ENCODE measurements at places on chromosomes 16 and 17. TPM values are rescaled to one million over a fixed set of nuclear protein-coding genes. Genes with fewer than 3 reads are reported as not detected.

DNA sequence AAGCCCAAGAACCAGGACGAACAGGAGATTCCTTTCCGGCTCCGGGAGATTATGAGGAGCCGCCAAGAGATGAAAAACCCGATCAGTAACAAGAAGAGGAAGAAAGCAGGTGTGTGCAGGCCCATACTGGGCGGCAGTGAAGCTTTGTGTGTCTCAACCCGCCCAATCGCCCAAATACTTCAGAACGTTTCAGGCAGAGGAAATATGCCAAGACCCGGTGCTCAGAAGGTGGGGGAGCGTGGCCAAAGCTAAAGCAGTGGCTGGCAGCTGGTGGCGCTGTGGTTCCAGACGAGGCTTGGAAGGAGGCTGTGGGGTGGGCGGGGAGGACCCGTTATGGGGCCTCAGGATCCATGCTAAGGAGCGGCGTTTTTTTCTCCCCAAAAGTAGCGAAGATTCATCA is 1.2 kb downstream of the CCDC137 start:
- no peak for DNase-seq

GRCh38 chr17:34319039-34319483 is at the start of gene CCL8:
CCL8 (plus strand) TSS chr17:34319435; CDS start chr17:34319502, 67 bp downstream.
- DNase-seq = no peak

GRCh38 chr16:4392382-4393239 is 21.0 kb downstream of the VASN start:
- no peak for DNase-seq

DNA sequence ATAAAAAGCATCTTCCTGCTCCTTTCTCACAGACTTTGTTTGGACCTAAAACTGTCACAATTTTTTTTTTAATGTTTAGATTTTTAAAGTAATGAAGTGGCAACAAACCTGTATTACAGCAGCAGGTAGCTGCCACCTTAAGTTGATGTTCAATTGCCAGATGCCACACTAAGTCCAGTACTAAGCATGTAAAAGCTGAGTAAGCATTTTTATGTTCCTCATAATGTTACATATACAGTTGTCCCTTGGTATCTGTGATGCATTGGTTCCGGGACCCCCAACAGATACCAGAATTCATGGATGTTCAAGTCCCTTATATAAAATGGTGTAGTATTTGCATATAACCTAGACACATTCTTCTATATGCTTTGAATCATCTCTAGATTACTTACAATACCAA is 45.1 kb downstream of the TNRC6A start:
- no peak for DNase-seq

DNA sequence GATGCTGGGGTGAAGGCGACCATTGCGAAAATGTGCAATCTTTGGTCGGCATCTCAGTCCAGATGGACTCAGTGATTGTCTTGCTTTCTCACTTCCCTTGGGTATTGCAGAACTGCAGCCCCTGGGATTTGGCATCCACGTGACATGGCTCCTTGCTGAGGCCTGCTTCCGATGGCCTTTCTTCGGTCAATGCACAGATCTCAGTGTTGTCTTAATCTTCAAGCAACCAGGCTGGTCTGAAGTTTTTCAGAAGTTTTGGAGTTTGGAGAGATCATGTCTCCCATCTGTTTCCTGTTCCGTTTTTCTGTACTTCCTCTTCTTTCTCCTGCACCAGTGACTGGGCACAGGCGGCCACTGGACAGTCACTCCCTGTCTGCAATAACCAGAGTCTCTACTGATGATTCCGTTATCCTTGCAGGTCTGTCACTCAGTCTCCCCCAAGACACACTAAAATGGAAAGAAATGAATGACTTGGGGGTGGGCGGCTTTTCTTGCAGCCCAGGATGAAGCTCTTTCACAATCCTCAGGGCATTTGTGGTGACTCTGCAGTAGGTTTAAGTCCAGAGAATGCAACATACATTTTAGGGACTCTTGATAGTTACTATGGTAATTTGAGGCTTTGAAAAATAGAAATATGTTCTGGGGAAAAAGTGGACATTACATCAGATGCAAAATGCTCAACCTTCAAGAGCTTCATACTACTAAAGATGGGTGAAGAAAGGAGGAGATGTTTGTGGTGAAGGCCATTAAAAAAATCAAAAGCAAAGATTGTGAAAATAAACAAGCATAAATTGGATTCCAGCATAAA is 106.3 kb upstream of the ZFHX3 start:
- DNase-seq = no peak

- DNase-seq = no peak
These were observed 6.9 kb downstream of the C17orf67 start for GRCh38 chr17:56826611-56827414.

GRCh38 chr17:81858170-81858966 is 2.0 kb downstream of the P4HB start:
- DNase-seq = no peak

DNA sequence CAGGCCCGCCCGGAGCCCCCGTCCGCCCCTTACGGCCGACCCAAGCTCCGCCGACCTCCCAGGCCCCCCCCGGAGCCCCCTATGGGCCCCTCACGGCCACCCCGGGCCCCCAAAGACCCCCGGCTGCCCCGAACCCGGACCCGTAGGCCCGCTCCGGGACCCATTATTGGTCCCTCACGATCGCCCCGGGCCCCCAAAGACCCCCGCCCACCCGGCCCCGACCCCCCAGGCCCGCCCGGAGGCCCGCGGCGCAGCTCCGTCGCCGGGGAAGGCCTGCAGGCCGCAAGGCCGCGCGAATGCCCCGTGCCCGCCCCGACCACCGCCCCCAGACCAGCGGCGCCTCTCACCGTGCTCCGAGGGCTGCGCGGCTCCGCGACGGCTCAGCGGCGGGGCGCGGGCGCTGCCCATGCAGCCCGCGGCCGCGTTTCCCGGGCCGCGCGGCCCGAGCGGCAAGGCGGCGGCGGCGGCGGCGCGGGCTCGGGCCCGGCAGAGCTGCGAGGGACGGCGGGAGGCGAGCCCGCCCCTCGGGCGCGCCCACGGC is 393 bp downstream of the ANKRD11 start:
- DNase-seq = no peak

DNA sequence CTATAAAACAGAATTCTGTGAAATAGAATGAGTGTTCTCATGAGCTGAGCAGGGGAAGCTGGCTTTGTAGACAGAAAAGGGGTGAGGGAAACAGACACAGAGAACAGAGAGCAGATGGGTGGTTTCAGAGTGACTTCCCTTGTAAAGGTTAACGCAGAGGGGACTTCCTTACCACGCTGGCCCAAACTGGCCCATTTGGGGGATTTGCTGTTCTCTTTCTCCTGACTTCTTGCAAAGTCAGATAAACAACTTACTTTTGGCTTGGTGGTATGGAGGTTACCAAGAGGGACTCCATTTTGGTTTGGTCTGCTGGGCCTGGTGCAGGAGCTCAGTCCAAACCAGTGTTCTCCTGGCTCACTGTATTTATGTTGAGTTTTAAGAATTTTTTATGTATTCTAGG is 48.4 kb downstream of the SEC14L1 start:
- no peak for DNase-seq

GRCh38 chr17:5864741-5865657 is 205.2 kb upstream of the WSCD1 start:
- no peak for DNase-seq

DNA sequence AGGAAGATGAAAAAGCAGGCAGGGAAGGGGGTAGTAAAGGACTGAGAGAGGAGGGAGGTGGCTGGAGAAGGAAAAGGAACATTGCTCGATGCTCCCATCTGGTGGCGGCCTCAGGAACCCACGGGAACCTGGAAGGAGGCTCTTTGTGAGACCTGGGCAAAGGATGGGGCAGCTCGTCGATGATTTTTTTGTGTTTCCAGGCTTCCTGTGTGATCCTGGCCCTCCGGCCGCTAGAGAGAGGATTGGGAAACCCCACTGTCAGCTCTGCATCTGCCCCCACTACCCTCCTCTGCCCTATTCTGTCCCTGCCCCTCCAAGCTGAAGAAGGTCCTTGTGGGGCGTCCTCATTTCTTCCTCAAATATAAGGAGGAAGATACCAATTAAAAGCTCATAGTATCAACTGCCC is 6.6 kb downstream of the WFIKKN2 start:
- peak; percentile 78 for DNase-seq

DNA sequence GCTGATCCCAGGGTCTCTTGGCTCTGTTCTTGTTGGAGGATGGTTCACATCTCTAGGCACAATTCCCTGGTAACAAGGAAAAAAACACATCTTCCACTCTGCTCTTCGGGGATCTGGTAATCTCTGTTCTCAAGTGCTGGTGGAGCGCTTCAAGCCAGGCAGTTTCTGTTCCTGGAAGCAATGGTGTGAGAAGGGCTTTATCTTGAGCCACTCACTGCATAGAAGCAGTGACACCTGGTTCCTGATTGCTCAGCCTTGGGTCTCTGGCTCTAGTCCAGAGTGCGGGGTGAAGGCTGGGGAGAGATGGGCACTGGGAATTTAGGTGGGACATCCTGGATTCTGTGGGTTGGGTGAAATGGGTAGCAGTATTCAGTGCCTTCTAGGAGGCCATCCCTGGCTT is 14.1 kb downstream of the AKAP1 start:
- DNase-seq = no peak

GRCh38 chr17:1783834-1784611 is 22.2 kb downstream of the SERPINF1 start:
- DNase-seq = peak; percentile 65

GRCh38 chr17:51214920-51215319 is 44.9 kb downstream of the MBTD1 start:
- DNase-seq = no peak

DNA sequence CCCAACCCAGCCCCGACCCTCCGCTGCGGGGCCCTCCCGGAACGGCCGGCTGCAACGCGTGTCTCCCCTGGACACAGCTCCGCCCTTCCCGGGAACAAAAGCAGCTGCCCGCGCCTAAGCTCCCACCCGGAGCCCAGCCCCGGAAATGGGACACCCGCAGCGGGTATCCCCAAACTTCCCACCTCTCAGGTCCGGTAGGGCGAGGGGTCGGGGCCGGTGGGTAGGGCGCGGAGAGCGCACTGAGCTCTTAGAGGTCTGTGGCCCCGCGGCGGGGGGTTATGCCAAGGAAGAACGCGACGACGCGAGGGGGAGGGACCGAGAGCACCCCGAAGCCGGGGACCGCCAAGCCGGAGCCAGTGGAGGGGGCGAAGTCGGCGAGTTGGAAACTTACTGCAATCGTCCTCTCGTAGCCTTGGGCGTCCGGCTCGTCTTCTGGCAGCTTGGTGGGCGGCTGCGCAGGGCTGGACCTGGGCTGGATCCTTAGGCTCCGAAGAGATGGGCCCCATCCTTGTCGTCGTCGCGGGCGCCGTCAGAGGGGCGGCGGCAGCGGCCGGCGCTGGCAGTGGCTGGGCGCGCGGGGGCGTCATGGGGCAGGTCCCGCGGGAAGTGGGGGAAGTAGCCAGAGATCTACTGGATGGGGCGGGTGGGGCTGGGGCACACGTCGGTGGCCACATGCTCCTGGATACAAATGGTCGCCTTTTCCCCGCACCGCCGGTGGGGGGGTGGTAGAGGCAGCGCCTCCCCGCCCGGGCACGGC is 6.9 kb downstream of the USP6 start:
- DNase-seq = peak; percentile 63

GRCh38 chr16:396605-397004 is 394 bp upstream of the NME4 start:
- no peak for DNase-seq

DNA sequence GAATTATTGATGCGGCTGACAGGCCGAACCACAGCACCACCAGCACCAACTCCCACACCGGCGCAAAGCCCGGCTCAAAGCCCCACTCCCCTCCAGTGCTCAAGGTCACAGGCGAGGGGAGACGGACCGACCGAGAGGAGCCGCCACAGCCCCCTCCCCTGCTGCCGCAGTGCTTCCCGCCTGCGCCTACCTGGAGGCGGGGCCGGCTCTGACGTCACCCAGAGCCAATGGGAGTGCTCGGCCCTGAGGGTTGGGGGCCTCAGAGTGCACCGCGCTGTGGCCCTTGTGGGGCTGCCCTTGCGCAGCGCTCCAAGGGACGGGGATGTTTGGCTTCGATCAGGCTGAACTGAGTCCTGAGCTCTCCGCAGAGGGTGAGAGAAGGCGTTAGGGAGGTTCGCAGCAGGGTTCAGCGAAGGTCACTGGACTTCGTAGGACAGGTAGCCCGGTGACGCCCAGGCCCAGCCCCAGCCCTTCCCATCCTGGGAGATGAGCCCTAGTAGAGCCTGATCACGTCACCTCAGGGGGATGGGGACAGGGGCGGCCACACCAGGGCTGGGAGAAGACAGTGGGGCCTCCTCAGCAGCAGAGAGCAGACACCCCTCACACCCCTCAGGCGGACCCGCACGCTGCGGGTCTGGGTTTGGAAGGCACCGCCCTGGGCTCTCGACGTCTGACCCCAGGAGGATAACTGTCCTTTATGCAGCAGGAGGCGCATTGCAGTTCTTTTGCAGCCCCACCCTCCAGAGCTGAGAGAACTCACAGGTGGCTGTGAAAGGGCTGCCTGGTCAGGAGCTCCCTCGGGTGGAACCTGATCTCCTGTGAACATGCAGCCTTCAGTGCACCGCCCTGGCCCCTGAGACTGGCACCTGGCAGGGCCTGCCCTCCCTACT is 1.5 kb downstream of the NDRG4 start:
- DNase-seq = no peak

DNA sequence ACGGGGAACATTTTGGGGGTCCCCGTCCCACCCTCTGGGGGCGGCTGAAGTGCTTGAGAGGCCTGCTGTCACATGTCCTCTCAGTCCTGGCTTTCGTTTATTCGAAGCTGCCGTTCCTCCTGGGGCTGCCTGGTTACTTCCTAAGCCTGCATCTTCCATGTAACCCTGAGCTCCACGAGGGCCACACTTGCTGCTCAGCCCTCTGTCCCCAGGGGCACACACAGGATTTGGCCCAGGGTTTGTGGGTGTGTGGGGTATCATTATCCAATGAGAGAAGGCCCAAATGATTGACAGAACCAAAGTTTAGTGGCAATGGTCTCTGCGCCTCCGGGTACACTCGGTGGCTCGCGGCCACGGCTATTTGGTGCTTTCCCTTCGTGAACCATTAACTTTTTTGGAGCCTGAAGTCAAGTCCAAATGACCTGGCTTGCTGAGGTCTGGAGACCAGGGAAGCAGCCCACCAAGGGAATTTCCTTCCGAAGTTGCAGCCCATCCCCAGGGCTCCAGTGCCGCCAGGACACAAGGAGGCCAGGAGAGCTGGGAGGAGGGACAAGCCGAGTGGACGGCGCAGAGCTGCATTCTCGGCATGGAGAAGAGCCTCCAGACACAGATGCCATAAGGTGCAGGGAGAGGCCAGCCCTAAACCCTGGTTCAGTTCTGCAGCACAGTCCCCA is 131.4 kb upstream of the FOXF1 start:
- DNase-seq = no peak

- no peak for DNase-seq
These were observed 18.1 kb downstream of the ANKFN1 start for GRCh38 chr17:56171186-56171959.

- DNase-seq = no peak
These were observed 10.4 kb upstream of the CAMKK1 start for GRCh38 chr17:3903051-3903825.

The CAPNS2 gene
- total RNA-seq = not detected

The JPH3 gene
- total RNA-seq = 48.1 TPM

The EEF2KMT gene
- total RNA-seq = 4.1 TPM

The FBXL16 gene
- 4.5 TPM for total RNA-seq

The TMC7 gene
- 3.3 TPM for total RNA-seq

The CCDC40 gene
- 6.5 TPM for total RNA-seq

The KRTAP16-1 gene
- not detected for total RNA-seq

The TMEM235 gene
- total RNA-seq = not detected

The ABCC6 gene
- 0.41 TPM for total RNA-seq

The CIITA gene
- total RNA-seq = under 0.01 TPM

The COX4I1 gene
- total RNA-seq = 228 TPM

All from frontal cortex (tissue), 4 donors.